ENCODE measurements at places on chromosomes 12 and 14.
A peak's percentile ranks its signal among the peaks of the same experiment; 100 is the strongest.

DNA sequence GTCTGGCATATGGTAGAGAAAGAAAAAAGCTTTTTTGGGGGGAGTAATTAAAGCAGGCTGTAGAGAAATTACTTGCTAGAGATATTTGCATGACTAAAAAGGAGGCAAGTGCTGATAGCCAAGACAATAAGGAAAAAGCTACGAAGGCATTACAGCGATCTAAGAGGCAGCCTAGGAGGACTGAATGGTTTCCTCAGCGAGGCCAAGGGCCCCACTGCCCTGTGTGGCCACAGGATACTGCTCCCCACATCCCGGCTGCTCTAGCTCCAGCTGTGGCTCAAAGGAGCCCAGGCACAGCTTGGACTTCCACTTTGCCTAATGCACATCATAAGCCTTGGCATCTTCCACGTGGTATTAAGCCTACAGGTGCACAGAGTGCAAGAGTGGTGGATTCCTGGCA lies 53.6 kb downstream of the LRRIQ1 start:
- no peak for DNase-seq

DNA sequence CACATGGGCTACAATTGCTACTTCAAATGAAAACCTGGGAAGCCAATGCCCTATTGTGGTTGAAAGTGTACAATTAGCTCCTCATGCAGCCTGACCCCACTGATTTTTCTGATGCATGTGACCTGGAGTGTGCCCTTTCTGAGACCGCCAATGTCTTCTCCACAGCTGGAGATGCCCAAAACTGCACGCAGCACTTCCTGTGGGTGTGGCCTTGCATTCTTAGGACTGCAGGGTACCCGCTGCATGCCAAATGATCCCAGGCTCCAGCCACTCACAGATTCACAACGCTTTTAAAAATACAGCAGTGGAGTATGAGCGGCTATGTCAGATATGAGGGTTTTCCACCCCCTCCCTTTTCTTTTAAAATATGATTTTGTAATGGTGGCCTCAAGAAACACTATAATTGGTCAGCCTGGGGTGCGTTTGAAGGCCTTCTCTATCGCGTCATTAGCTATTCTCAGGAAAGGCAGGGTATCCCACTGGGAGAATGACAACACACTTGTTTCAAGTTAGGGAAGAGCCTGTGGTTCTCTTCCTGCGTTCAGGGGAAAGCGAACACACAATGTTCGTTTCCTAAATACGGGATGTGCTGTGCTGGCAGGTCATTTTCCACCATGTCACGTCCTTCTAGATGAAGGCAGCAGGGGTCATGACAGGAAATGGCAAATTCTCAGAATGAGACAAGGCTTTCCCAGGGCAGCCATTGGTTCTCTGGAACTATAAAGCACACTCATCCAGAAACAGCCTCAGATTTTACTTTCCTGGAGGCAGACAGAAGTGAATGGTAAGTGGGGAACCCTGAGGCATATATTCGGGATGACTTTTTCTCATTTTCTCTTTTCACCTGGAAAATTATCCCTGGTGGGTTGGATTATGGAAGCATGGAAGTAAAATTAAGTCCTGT lies at the start of gene APOLD1:
TSS of gene APOLD1 (plus strand) at position 749 of the 904 bp plus-strand sequence. CDS start at position 782, 33 bp downstream.
- no peak for DNase-seq

DNA sequence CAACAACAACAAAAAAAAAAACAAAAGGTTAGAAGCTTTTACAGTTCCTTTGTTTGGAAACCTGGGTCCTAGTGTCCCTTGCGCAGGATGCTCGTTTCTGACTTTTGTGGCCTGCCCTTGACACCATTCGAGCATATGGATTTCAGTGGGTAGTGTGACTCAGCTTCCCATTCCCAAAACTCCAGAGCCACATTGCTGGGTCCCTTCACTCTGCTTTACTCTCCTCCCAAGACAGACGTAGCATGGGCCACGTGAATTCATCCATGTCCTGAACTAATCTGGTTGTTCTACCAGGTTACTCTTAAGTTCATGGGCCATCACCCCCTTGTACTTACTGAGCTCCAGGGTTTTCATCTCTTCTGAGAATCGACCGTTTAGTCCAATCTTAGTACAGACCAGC lies 68.0 kb upstream of the MAX start:
- no peak for DNase-seq

GRCh38 chr12:82554529-82554928 lies 132.2 kb upstream of the TMTC2 start:
- DNase-seq: no peak

DNA sequence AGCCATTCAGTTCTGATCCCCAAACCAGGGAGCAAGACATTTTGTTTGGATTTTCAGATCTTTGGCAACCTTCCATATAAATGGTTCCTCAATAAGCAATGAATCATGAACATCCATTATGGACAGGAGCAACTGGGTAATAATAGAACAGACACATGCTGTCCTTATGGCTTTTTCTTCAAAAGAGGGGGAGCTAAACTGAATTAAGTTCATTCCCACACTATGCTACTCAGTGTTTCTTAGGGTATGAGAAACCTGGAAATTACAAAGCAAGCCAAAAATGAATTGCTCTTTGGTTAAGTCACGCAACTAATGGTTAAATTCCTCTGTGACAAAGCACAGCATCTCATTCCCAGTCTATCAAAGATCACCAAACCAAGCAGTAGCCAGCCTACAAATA lies 51.0 kb downstream of the PTGER2 start:
- no peak for DNase-seq

GRCh38 chr14:95359994-95360826 lies 40.5 kb upstream of the CLMN start:
- DNase-seq: no peak

DNA sequence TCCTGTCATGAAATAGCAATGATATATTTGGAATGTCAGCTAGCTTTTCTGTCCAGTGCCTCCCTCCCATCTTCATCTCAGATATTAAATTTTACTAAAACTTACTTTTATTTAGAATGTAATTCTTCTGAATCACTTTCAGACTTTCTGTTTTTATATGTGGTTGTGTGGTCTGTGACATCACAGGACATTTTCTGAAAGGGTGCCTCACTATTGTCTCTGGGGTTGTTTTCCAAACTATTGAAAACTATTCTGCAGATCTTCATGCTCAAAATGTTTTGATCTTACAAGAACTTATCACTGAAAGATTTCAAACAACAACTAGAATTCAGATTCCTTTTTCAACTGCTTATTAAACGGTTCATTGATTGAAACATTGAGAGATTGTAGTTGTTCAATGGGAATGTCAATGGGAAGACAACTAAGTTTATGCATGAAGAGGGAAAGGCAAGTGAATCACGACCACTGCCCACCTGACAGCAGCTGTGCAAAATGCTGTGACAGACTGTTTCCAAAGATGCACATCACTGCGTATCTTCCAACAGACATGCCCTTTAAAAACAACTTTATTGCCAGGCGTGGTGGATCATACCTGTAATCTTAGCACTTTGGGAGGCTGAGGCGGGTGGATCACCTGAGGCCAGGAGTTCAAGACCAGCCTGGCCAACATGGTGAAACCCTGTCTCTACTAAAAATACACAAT lies 51.3 kb downstream of the KLRG1 start:
- DNase-seq: no peak

GRCh38 chr12:12722435-12723148 lies 5.4 kb downstream of the CDKN1B start:
- DNase-seq: peak; percentile 55

GRCh38 chr14:75871181-75871880 lies 110.5 kb downstream of the TGFB3 start:
- no peak for DNase-seq

DNA sequence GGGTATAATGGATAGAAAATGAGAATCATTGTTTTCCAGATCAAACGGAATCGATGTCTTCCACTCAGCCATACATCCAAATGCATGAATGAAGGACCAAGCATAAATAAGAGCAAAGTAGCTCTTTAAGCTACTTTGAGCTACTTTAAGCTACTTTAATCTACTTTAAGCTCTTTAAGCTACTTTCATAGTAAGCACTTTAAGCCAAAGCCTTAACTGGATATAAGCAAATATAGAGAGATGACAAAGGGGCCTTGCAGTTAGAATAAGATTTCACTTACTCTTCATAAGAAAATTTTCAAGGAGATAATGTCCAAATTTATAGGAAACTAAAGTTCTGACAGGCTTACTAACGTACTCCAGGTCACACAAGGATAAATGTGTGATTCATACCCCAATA lies 355.6 kb upstream of the KITLG start:
- no peak for DNase-seq

DNA sequence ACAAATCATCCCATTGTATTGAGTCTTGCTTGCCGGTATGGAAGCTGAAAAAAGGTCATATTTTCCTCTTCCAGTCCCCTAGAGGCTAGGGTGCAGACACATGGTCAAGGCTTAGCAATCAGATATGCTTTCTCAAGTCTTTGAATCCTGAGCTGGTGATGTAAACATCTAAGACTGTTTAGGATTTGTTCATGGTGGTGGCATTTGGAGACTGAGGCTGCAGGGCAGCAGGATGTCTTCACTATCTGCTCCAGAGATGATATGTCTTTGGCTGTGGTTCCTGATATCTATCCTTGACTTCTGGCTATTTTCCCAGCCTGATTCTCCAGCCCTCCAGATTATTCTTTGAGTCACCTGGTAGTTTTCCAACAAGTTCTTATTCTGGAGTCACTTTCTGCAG lies 50.5 kb upstream of the DACT1 start:
- no peak for DNase-seq

DNA sequence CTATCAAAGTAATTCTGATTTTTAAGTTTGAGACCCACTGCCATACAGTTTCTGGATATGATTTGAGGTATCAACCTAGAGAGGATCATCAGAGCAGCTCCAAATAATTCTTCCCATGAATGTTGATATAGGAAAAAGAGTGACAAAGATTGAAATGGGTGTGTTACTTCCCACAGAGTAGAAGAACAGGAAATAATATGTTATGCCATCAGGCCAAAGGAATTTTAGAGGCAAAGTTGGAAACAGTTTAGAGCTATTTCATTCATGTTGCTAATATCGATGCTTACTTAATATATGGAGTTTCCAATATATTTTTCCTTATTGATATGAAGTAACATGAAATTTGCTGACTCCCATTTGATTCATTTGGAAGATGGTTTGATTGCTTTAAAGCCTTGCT lies 8.9 kb upstream of the MSRB3 start:
- no peak for DNase-seq

DNA sequence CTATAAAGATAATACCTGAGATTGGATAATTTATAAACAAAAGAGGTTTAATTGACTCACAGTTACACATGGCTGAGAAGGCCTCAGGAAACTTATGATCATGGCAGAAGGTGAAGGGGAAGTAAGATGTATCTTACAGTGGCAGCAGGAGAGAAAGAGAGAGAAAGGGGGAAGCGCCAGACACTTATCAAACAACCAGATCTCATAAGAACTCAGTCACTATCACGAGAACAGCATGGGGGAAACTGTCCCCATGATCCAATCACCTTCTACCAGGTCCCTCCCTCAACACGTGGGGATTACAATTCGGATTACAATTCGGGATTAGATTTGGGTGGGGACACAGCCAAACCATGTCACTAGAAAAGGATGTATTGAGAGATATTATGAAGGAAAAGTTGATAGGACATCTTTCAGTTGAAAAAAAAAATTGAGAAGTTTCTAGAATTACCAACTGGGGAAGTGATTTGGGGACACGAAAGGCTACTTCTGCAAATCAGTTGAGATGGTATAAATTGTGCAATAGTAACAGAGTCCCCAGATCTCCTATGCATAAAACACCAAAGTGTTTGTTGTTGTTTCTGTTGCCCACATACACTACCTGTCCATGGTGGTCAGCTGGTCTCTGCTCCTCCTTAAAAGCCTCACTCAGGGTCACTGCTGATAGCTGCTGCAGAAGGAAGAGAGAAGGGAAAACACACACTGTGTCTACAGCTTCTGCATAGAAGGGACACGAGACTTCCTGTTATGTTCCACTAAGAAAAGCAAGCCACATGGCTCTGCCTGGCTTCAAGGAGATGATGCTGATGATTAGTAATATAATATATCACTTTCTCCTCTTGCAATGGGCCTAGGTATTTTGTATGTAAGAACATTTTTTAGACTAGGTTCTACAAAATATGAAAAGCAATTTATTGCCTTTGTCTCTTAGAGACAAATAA lies 465.5 kb downstream of the PDZRN4 start:
- no peak for DNase-seq

DNA sequence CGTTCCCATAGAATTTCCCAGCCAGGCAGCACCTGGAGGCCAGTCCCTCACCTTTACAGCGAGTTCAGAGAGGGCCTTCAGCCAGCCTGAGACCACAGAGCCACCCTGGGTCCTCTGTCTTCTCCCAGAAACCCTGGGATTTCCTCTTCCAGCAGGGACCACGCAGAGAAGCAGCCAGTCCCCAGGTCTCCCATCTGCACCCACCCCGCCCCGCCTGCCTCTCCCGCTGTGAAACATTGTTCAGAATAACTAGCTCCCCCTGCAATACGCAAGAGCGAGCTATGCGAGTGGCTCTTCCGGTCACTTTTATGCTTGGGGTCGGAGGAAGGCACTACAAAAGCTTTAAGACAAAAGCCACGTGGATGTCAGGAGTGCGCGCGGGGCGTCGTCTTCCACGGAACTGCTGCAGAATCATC lies 77.8 kb downstream of the SERPINA3 start:
- DNase-seq: no peak

DNA sequence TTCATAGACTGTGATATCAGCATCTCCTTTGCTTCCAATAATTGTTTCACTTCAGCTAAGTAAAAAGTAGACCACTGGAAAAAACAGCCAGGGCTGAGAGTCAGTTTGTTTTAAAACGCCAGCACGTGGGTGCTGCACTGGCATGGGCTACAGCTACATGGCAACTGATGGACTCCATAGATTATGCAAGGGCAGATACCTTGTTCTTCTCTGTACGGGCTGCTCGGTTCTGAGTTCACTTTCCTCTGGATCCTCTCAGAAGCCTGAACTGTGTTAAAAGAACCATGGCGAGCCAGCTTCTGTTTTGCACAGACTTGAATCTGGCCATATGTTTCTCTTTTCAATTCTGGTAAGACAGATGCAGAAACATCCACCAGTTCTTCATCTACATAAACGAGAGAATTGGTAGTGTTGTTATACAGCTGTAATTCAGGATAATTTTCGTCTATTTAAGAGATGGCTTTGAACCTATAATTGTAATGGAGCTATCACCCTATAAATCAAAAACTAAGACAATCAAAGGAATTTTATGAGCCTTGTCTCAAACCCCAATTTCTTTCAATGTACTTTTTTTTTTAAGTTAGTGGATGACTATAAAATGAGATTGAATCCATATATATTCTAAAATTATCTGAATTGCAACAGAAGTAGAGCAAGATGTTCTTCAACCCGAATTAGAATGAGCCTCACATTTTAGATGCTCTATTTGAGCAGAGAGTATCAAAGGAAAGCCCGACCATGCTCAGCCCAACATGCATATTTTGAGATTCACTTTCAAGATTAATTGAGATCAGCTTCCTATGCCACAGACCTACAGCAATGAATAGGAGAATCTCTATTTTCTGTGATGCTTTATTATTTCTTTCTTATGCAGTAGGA lies 31.5 kb downstream of the E2F7 start:
- DNase-seq: no peak

GRCh38 chr14:81295958-81296923 lies 75.5 kb upstream of the GTF2A1 start:
- DNase-seq: no peak
